Esophagus squamous epithelium (tissue), 5 donors: ENCODE measurements at places on chromosomes 13 and 19. TPM values are rescaled to one million over a fixed set of nuclear protein-coding genes. Genes with fewer than 3 reads are reported as not detected.

DNA sequence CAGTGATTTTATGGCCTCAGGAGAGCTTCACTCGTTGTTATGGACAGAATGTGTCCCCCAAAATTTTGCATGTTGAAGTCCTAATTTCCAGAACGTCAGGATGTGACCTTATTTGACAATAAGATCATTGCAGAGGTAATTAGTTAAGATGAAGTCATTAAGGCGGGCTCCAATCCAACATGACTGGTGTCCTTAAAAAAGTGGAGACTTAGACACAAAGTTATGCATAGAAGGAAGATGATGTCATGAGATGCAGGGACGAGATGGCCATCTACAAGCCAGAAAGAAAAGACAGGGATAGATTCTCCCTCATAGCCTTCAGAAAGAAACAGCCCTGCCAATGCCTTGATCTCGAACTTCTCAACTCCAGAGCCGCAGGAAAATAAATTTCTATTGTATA, 25.8 kb upstream of the SPATA13 start:
- no peak for DNase-seq
- H3K4me3 ChIP-seq, result no peak overlapping the region
- no peaks in the 10 kb centered on the region for H3K4me1 ChIP-seq
- no peaks in the 10 kb centered on the region for H3K36me3 ChIP-seq
- H3K27ac ChIP-seq, result no peak overlapping the region
- no peaks in the 10 kb centered on the region for H3K27me3 ChIP-seq

ACP7 gene
- not detected for total RNA-seq

- H3K27ac ChIP-seq, result no peak overlapping the region
- no peak overlapping the region for H3K4me3 ChIP-seq
- H3K4me1 ChIP-seq, result no peaks in the 10 kb centered on the region
- H3K36me3 ChIP-seq, result no peaks in the 10 kb centered on the region
- no peak for DNase-seq
These were observed 8.4 kb downstream of the CSNK1A1L start for GRCh38 chr13:37097076-37097475.

GRCh38 chr13:32320528-32320927, 5.2 kb downstream of the BRCA2 start:
- no peak overlapping the region for H3K4me3 ChIP-seq
- no peaks in the 10 kb centered on the region for H3K4me1 ChIP-seq
- DNase-seq, result no peak
- H3K27me3 ChIP-seq, result no peaks in the 10 kb centered on the region
